ENCODE measurements at places on chromosomes 7 and 10.
A peak's percentile ranks its signal among the peaks of the same experiment; 100 is the strongest.

DNA sequence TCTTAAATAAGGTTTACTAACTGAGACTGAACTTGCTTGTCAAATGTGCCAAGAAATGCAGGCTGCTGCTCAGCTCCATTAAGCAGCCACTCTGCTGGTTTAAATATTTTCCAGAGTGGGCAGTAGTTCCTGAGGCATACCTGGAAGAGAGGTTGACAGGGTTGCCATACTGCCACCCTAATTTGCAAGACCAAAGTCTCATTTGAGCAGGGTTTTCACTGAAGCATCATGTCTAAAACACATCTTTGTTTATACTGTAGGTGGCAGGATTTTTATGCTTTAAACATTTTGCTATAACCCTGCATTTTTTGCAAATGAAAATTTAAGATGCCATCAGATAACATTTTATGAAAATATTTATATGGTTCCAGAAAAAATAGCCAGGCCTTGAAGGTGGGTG, 618.0 kb upstream of the LRRTM3 start:
- H3K4me1 ChIP-seq: no peaks in the 10 kb centered on the region
- no peaks in the 10 kb centered on the region for H3K27me3 ChIP-seq
- no peak for DNase-seq
- no peak overlapping the region for H3K4me3 ChIP-seq
- H3K27ac ChIP-seq: no peak overlapping the region

DNA sequence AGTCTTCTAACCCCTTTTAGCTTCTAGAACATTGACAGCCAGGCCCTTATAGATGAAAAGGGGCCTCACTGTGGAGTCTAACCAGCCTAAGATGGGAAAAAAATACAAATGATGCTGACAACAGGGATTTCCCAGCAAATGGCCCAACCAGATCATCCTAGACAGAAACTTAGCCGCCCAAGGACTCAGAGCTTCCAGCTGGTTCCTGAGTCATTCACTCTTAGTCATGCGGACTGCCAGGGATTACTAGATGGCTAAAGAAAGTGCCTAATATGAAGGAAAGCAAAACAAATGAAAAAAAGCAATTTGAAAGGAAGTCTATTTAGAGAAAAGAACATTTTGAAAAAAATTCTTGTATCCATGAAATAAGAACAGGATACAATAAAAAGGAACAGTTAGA, 23.7 kb downstream of the TSPAN14 start:
- no peak overlapping the region for H3K4me3 ChIP-seq
- DNase-seq: no peak
- H3K27ac ChIP-seq: peak overlapping the region; percentile 56

- no peak overlapping the region for H3K27ac ChIP-seq
- no peak for DNase-seq
- peaks cover 3% of the 10 kb centered on the region for H3K27me3 ChIP-seq
- H3K36me3 ChIP-seq: no peaks in the 10 kb centered on the region
- no peaks in the 10 kb centered on the region for H3K4me1 ChIP-seq
Observed at GRCh38 chr7:113209449-113210203, 91.3 kb upstream of the SMIM30 start.

DNA sequence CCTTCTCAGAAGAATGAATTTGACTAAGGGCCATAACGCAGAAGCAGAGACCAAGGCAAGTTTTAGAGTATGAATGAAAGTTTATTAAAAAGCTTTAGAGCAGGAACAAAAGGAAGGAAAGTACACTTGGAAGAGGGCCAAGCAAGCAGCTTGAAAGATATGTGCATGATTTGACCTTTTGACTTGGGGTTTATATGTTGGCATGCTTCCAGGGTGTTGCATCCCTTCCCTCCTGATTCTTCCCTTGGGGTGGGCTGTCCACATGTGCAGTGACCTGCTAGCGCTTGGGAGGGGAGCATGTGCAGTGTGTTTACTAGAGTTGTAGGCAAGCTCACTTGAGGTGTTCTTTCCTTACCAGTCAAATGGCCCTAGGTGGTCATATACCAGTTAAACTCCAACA, 37.9 kb upstream of the LRRN3 start:
- H3K36me3 ChIP-seq: no peaks in the 10 kb centered on the region
- no peaks in the 10 kb centered on the region for H3K27me3 ChIP-seq
- peaks cover 38% of the 10 kb centered on the region for H3K4me1 ChIP-seq
- no peak overlapping the region for H3K27ac ChIP-seq
- H3K4me3 ChIP-seq: no peak overlapping the region

DNA sequence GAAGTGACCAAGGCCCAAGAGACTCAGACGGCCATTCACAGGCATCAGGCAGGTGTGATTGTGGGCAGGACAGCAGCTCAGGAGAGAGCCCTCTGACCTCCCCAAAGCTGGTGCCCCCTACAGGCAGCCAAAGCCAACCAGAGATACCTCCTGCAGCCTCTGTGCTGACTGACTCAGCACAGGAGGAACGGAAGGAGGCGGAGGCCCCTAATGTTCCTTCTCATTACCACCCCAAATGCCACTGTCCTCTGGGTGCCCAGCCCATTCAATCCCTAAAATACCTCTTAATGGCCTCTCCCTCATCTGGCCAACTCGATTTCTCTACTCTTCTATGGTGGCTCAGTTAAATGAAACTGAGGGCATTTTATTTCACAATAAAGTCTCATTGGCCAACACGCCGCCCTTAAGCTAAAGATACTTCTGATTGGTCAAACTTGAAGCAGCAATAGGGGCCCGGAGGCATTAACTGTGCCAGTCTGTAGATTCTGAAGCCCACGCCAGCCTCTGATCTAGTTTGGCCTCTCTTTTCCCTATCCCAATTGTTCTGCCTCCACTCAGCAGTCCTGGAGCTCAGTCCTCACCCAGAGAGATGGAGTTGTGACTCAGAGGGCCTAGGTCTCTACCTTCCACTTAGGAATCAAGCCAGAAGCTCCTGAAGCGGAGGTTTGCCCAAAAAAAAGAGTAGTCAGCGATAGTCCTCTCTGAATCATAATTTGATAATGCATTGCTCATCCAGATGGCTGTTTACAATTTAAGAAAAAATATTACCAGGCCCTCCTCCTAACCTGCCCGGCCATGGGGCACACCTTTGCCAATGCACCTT, 1.2 kb downstream of the CYREN start:
- H3K36me3 ChIP-seq: peaks cover 14% of the 10 kb centered on the region
- peak overlapping the region; percentile 93 for H3K27ac ChIP-seq
- peaks cover 59% of the 10 kb centered on the region for H3K4me1 ChIP-seq
- DNase-seq: peak; percentile 36
- peak overlapping the region; percentile 90 for H3K4me3 ChIP-seq

All from naive thymus-derived CD8-positive, alpha-beta T cell (primary cell).